Body of pancreas (tissue), 4 donors: ENCODE measurements at places on chromosomes 5 and 9.

GRCh38 chr9:133676450-133676849, 40.3 kb downstream of the DBH start:
- no peak for DNase-seq

- DNase-seq = no peak
Observed at GRCh38 chr5:141898448-141899049, 20.3 kb upstream of the PCDH1 start.

DNA sequence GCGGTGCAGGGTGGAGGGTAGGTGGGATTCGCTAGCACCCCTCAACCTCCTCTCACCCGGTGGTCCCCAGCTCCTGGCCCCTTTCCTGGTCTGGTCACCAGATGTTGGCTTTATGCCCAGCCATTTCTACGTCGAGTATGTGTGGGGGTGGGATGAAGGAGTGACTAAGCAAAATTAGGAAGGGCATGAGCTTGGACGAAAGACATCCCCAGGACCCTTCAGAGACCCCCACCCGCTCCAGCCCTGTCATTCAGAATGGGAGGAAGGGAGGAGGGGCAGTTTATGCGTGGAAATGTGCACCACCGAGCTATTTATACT, 742 bp downstream of the BHMT2 start:
- DNase-seq = no peak

GRCh38 chr5:132467287-132467984, 23.1 kb downstream of the IRF1 start:
- DNase-seq = no peak

DNA sequence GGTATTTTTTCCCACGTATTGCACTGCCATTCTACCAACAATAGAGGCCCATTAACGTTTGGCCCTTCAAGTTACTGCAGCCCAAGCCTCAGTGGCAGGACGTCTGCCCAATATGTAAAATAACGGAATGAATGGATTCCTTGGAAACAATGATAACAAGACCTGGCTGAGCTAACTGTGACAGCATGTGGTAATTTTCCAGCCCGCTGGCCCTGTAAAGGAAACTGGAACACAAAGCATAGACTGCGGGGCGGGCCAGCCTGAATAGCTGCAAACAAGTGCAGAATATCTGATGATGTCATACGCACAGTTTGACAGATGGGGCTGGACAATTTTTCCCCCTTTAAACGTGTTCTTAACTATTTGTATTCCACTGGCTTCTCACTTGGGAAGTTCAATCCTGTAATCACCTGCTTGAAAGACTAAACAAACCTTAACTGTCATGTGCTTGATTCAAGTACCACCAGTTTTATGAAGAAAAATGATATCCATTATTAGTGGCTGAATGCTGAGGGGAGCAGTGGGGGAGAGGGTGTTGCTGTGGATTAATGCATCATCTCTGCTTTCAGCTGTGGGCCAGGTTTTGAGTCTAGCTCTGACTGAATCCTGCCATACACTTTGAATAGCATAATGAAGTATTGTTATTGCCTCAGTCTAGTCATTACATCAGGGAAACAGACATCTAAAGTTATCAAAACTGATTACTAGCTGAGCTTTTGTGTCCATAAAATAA, 323.9 kb downstream of the TMEM161B start:
- DNase-seq = no peak

DNA sequence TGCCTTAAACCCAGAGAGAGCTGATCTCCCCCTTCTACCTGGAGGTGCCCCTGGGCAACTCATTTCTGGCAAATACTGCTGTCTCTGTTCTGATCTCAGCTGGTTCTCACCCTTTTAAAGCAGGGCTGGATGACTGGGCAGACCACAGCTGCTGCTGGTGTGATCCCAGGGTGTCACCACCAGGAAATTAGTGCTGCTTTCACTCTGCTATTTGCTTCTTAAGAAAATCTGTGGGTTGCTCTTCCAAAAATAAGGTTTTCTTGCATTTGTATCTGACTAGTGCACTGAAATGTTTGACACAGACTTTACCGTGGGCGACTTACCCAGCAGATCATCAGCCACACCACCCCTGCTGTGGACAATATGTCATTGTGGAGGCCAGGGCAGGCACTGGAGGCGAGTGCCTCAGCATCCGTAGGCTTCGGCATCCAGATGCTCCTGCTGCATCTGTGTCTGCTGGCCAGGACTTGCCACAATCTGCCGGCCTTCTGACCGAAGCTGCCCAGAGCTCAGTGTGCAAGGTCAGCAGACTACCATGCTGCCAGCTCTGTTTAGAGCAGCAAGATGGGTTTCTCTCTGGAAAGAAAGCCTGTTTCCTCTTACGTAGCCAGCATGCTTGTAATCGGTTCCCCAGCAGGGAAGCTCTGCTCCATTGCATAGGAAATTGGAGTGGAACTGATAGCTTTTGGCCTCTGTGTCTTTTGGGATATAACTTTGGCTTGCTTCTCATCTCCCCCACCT, 13.6 kb downstream of the ARHGAP26 start:
- no peak for DNase-seq

DNA sequence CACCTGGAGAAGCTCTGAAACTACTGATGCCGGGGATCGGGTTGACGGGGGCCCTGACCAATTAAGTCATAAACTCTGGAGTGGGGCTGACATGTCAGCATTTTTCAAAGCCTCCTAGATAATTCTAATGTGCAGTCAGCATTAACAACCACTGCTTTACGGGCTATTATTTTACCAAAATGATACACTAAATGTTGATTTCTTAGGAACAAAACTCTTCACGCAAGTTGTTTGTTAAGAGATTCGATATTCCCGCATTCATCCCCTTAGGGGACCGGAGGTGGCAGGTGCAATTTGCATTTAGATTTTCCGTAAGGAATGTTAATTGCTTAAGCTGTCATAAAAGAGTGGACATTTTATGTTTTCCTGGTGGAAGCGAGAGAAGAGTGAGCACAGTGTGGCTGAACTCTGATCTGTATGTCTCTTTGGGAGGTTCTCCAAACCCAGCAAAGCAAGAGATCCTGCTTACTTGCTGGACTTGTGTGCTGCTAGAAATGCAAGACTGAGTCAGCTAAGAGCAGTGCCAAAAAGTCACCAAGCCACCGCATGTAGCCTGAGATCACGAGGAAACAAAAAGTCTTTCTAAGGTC, 77.6 kb downstream of the UGCG start:
- peak; percentile 64 for DNase-seq
